ENCODE measurements at places on chromosomes 12 and 14.

DNA sequence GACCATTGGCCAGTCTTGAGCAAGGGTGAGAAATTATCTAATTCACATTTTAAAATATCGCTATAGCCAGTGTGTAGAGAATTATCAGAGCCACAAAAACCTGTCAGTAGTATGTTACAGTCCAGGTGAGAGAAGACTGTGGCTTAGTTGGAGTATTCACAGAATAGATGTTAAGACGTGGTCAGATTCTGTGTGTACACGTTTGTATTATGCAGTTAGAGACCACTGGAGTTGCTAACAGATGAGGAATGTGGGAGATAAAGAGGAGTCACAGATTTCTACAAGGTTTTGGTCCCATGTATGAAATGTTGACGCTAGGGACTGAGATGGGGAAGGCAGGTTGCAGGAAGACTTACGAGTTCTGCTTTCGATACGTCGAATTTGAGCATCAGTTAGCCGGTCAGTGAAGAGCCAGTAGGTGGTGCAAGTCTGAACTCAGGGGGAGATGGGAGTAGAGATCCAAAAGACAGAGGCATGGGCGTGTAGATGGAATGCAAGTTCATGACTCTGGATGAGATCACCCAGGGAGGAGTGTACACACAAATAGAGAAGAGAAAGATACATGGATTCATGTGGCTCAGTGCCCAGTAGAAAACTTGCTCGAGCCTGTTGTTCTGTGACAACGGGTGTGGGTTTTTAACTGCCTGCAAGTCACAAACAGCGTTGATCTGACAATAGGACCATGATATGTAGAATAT is 114.8 kb upstream of the FLRT2 start:
- no peak for DNase-seq

GRCh38 chr12:98799822-98800221 is 154.7 kb downstream of the APAF1 start:
- no peak for DNase-seq

GRCh38 chr14:52031781-52032180 is 37.1 kb downstream of the NID2 start:
- DNase-seq: no peak

GRCh38 chr12:53443955-53444354 is 2.4 kb downstream of the PRR13 start:
- DNase-seq: no peak

Data from naive thymus-derived CD8-positive, alpha-beta T cell (primary cell).